HL-60 (cell line): ENCODE measurements at places on chromosomes 16 and 17.

GRCh38 chr17:30332057-30332542, 1.8 kb downstream of the TMIGD1 start:
- no peak for DNase-seq

GRCh38 chr16:19625039-19625438, 69.5 kb downstream of the VPS35L start:
- DNase-seq, result no peak

DNA sequence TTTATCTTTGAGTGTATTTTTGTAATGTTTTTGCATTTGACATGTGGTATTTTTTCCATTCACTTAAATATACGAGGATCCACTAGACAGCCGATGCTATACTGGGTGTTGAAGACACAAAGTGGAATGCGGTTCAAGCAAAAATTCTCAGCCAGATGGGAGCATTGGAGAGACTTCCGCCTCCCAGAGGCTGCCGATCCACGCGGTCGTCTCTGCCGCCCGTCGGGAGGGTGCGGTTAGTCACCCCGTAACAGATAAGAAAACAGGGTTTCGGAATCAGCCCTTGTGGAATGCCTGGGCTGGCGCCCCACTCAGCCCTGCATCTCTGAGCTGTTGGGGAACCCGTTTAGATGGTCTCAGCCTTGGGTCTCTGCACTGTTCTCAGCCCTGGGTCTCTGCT, 7.3 kb downstream of the GSE1 start:
- no peak for DNase-seq

DNA sequence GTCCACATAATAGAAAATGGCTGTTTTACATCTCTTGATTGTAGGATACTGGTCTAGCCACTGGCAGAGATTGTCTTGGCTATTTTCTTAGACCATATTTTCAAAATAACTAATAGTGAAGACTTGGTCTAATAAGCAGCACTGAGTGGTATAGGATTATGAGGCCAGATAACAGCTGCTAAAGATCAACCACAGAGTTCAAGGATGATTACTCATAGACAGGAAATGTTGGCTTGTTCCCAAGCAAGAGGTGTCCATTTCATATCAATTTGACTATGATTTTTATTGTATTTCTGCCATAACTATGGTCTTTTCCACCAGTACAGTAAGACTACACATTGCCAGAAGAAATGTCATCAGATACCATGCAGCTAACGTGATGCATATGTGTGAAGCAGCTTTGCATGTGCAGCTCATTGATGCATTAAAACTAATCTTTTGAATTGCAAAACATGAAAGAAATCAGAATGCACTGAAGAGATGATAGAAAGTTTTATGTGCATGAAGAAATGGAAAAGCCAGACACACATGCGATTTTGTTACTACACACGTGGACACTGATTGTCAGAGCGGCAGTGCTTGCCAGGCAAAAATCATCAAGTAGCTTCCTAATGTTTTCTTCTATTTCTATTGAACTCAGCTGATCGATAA, 693.3 kb downstream of the CDH11 start:
- DNase-seq, result no peak

DNA sequence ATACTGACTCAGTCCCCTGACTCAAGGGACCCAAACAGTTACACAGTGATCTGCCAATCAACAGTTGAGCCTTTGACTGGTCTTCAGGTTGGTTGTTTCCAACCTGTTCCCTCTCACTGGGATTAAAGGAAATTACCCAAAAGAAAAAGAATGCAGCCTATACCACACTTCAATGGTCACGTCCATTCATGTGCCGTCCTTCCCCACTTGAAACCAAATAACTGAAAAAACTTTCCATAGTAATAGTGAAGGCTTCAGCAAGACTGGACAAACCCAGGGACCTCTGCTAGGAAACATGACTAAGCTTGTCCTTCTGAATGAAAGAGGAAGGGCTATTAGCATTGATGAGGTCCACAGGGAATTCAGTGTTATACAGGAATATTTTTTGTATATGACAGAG, 30.6 kb downstream of the MRPS23 start:
- DNase-seq, result no peak

DNA sequence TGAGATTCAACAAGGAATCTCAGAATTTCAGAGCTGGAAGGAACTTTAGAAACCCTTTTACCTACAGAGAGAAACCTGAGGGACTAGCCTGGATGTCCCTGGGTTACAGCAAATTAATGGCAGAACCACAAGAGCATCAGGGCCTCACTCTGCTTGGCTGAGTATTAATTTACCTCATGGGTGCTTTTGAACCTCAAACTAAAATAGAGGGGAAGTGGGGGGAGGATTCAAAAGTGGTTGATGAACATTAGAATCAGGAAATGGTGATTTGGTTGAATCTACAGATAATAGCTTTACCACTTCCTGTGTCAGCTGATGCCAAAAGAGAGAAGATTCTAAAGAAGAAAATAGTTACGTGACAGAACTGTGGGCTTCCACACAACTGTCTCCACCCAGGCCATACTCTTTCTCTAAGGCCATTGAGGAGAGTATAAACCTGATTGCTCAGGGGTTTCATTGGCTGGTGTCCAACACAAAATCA, 11.3 kb upstream of the SKAP1 start:
- DNase-seq, result no peak

GRCh38 chr16:66447491-66447890, 20.4 kb downstream of the BEAN1 start:
- no peak for DNase-seq

GRCh38 chr17:7555320-7555948, 3.1 kb upstream of the TNFSF13 start:
- no peak for DNase-seq

- DNase-seq, result no peak
Observed at GRCh38 chr17:42111871-42112551, 503 bp downstream of the DHX58 start.
